Activated CD4-positive, alpha-beta T cell treated with anti-CD3 and anti-CD28 coated beads for 36 hours (primary cell): ENCODE measurements at places on chromosomes 6 and 20.

- no peak for DNase-seq
These were observed 149.9 kb downstream of the MMS22L start for GRCh38 chr6:97133067-97133466.

GRCh38 chr6:40922281-40922680 lies 116.7 kb downstream of the UNC5CL start:
- no peak for DNase-seq

DNA sequence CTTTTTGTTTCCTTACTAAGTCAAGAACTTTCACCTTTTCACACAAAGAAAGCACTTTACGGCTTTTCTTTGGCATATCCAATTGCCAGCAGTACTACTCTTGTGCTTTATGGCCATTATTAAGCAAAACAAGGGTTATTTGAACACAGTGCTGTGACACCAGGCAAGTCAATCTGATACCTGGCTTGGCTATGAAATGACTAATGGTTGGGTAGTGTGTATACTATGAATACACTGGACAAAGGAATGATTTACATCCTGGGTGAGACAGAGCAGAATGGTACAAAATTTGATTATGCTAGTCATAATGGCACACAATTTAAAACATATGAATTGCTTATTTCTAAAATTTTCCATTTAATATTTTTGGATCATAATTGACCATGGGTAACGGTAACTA lies 22.1 kb upstream of the ADGRF1 start:
- no peak for DNase-seq

DNA sequence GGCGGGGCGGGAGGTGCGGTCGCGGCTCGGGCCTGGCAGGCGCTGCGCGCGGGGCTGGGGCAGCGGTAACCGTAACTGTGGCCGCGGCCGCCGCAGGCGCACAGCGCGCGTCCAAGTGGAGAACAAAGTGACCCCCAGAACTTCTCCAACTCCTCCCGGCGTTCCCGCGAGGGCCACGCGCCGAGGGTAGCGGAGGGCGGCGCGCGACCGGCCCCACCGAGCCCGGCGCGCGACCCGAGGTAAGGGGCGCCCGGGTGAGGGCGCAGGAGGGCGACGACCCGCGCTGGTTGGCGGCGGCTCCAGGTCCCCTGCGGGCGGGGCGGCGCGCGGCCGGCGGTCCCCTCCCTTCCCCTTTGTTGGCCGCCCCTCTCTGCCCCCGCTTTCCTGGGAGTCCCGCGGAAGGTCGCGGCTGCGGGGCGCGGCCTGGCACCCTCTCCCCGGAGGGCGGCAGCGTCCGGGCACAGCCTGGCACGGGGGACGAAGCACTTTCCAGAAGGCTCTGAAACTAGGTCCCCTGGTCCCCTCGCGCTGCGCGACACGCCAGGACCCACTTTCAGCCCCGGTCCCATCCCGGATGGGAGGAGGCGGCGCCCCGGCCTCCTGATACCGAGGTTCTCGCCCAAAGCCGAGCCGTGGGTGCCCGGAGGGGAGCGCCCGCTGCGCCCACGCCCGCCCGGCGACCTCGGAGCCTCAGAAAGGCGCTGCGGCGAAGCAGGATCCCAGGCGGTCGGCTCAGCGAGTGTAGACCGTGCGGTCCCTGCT lies at the start of gene TIAM2:
Gene TIAM2 (plus strand): TSS at position 62 of the 762 bp plus-strand sequence. CDS start 133,909 bp downstream, outside the sequence.
- peak; percentile 59 for DNase-seq

- DNase-seq = peak; percentile 11
These were observed 35.9 kb downstream of the ID4 start for GRCh38 chr6:19873031-19873430.

DNA sequence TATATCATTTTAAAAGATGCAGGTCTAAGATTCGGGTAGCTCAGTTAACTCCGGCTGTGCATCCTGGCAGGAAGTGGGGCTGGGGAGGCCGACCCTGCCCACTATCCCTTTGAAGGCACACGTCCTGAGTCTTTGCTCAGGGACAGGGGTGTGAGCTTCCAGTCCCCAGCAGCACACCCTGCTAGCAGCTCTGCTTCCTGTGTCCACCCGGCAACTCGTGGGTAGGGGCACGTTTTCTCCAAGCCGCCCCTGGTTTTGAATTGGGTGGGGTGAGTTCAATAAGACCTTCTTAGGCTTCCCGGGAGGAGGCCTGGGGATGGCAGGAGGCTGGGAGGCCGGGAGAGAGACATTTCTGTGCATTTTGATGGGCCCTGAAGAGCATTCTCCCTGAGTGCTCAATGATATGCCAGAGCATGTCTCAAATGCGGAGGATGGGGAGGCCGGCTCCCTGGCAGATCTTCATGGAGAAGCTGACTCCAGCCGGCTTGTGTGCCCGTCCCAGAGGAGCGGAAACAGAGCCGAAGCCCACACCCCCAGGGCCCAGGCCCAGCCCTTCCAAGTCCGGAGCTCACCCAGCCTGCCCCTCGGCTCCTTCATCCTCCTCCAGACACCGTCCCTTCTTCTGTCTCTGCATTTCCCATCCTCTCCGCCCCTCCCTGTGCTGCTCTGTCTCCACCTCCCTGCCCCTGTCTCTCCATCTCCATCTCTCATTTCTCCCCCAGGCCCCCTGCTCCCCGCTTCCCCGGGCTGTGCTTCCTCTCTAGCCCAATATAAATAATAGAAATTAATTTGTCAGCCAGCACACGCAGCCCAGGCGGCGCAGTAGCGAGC lies 36.3 kb upstream of the ZFAND3 start:
- DNase-seq = peak; percentile 24
